ENCODE measurements at places on chromosomes 1 and 21.

DNA sequence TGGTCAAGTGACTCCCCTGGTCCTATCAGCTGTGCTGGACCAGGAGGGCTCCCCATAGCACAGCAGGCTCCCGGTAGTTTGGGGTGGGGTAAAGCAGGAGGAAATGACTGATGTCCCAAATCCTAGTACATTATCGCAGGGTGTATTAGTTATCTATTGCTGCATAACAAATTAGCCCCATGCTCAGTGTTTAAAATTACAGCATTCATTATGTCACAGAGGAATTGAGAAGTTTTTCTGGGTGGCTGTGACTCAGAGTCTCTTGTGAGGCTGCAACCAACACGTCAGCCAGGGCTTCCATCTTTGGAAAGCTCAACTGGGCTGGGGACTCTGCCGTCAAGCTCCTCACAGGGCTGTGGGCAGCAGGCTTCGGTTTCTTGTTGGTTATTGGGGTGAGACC lies 34.3 kb upstream of the LAPTM5 start:
- DNase-seq = no peak

DNA sequence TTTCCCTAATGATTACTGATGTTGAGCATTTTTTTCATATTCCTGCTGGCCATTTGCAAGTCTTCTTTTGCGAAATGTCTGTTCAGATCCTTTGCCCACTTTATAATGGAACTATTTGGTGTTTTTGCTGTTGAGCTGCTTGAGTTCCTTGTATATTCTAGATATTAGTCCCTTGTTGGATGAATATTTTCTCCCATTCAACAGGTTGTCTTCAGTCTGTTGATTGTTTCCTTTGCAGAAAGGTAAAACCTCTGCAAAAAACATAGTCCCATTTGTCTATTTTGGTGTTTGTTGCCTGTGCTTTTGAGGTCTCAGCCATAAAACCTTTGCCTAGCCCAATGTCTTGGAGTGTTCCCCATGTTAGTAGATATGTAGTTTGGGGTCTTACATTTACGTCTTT lies 78.0 kb upstream of the GUCA2B start:
- no peak for DNase-seq

DNA sequence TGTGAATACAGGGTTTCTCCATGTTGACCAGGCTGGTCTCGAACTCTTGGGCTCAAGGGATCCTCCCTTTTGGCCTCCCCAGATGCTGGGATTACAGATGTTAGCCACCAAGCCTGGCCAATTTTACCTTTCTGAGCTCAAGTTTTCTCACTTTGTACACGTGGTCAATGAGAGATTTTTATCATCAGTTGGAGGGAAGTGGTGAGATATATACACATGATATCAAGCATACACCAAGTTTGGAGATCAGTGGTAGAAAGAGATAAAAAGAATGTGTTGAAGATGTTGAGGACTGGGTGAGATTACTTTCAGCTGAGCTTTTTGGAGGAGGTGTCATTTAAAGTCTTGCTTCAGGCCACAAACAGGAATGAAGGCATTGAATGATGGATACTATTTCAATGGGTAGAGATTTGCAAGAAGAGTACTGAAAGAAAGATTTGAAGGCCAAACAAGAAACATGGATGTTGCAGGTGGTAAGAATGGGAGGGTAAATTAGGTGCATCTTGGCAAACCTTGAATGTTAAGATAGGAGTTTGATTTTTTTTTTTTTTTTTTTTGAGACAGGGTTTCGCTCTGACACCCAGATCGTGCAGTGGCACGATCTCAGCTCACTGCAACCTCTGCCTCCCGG lies 3.0 kb upstream of the SESN2 start:
- peak; percentile 62 for DNase-seq

GRCh38 chr1:154598871-154599635 lies 8.9 kb downstream of the ADAR start:
- no peak for DNase-seq

- no peak for DNase-seq
Observed at GRCh38 chr21:41491412-41491811, 16.5 kb downstream of the TMPRSS2 start.

GRCh38 chr1:233109096-233109495 lies 158.7 kb downstream of the NTPCR start:
- DNase-seq = no peak

GRCh38 chr1:14976256-14976655 lies 177.3 kb upstream of the TMEM51 start:
- DNase-seq = no peak

DNA sequence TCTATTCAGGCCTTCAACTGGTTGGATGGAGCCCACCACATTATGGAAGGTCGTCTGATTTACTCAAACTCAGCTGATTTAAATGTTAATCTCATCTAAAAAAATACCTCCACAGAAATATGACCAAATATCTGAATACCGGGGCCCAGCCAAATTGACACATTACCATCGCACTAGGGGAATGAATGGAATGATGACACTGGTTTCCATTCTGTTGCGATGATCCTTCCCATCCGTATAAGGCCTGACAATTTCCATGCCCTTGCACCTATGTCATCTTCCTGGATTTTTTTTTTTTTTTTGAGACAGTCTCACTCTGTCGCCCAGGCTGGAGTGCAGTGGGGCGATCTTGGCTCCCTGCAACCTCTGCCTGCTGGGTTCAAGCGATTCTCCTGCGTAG lies 397.5 kb downstream of the KIF26B start:
- DNase-seq = no peak

GRCh38 chr1:101313356-101313755 lies 76.5 kb downstream of the S1PR1 start:
- DNase-seq = no peak

DNA sequence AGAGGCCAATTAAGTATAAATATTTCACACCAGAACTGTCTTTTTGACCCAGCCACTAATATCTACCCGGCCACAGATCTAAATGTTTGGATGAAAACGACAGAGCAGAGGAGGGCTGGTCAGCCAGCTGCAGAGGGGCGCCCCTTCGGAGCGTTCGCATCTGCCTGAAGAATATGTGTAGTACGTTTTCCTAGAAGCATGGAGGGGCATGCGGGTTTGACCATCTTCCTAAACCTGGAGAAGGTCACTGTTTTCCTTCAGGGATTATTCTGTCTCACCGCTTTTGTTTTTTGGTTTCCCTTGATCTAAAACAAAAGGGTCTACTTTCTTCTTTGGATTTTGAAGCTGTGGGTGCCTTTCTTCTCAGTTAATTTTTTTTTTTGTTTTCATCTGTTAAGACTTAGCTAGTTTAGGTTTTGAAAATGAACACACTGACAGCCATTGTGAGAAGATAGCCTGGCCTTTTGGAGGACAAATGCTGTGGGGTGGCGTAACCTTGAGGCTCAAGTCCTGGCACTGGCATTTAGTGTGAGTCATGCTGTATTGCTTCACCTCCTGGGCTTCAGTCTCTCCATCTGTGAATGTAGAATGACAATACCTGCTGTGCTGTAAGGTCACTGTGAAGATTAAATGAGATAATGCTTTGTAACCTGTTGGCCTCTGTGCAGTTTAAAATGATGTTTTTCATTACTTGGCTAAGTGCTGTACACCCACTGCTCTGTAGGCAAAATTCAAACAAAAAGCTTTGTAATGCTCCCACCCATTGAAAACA lies 74.1 kb upstream of the IRF2BP2 start:
- peak; percentile 74 for DNase-seq

DNA sequence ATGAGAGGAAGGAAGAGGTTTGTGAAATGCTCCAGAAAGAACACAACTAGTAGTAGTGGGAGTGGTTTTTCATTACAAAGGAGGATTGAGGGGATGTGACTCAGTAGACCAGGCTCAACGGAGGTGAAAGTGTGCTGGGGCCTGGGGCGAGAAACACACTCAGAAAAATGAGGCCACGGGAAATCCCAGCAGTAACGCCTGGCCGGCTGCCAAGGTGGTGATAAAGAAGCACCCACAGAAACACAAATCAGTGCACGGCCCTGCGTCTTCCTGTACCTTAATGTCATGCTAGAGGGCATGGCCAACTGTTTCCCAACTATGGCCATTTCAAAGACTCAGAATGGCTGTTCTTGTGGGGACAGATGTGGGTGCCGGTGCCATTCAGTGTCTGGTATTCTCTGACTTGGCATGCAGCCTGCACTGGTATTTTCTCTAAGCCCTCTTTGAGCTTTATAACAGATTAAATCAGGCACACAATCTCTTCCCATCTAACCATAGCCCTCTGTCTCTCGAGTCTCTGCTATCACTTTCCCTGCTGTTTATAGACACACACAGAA lies 38.2 kb downstream of the URB2 start:
- peak; percentile 48 for DNase-seq

GRCh38 chr1:165891111-165891860 lies 63.9 kb downstream of the UCK2 start:
- DNase-seq = no peak

DNA sequence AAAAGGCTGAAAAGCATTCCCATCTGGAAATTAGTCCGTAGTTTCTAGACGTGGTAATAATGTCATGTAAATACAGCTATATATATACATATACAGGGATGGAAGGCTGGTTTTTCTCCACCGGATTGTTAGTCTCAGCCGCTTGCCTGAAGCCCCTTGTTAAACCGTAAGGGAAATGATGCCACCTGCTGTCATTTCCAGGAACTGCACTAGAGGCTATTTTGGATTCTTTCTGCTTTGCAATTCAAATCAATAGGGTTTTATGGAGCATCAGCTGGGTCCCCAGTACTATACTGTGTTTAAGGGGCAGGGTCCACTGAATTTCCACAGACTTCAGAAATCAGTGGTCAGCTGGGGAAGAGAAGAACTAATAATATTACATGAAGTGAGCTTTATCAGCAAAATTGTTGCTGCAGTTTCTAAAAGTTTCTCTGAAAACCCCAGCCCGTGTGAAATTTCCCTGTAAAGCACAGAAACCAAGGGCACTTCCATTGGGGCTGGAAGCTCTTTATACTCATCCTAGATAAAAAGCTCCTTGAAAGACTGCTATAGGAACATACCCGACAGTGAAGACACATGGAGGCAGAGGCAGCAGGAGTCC lies 33.8 kb upstream of the MPZL1 start:
- DNase-seq = peak; percentile 86

DNA sequence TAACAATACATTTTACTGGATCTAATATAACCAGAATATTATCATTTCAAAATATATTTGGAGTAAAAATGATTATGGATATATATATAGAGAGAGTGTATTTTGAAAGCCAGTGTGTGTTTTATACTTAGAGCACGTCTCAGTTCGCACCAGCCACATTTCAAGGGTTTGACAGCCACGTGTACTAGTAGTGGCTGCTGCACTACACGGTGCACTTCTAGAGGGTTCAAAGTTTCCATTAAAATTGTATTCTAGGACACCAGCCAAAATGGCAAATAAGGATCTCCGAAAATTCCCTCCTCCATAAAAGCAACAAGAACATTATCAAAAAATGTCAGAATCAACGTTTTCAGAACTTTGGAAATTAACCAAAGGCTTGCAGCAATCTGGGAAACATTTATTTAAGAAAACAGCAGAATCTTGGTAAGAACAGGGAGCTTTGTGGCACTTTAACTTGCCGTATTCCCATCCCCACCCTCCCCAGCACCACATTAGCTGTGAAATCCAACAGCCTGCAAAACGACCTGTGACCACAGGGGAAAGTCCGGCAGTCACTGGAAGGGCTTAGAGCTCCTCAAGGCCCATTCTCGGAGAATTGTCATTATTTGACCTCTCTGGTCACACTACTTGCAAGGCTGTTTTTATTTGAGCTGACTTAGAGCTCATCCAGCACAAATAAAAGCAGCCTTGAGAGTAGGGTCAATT lies 33.5 kb upstream of the MRPS6 start:
- DNase-seq = no peak
